ENCODE measurements at places on chromosomes 7 and 10. TPM values are rescaled to one million over a fixed set of nuclear protein-coding genes. Genes with fewer than 3 reads are reported as not detected.
A peak's percentile ranks its signal among the peaks of the same experiment; 100 is the strongest.

SAMD9L gene
- total RNA-seq, result 8.6 TPM

DNA sequence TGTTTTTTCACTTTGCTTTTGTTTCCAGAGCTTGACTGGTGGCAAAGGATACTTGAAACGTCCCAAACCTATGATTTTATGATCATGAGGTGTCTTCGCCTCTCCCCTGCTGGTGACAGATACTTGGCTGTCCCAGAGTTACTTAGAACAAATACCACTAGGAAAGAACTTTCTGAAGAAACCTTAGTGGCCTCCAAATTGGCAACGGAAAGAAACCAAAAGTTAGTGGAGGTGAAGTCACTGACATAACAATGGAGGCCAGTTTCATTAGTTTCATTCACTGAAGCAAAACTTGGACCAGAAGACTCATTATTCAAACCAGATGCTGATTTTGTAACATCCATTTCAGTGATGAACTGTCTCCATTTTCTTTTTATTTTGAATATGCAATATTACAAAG lies 68.6 kb downstream of the JAZF1 start:
- H3K27me3 ChIP-seq, result no peaks in the 10 kb centered on the region
- peaks cover 23% of the 10 kb centered on the region for H3K4me1 ChIP-seq
- H3K27ac ChIP-seq, result no peak overlapping the region

ARMC3 gene
- total RNA-seq, result not detected

- H3K36me3 ChIP-seq, result no peaks in the 10 kb centered on the region
- H3K4me1 ChIP-seq, result no peaks in the 10 kb centered on the region
- no peak overlapping the region for H3K27ac ChIP-seq
- no peak overlapping the region for H3K4me3 ChIP-seq
- no peak for DNase-seq
Measured at GRCh38 chr10:57919864-57920263, 347.8 kb downstream of the IPMK start.

- no peak overlapping the region for H3K27ac ChIP-seq
- peaks cover 2% of the 10 kb centered on the region for H3K4me1 ChIP-seq
- H3K4me3 ChIP-seq, result no peak overlapping the region
Measured at GRCh38 chr7:497946-498655, 21.5 kb downstream of the PDGFA start.

- H3K4me1 ChIP-seq, result peaks cover 57% of the 10 kb centered on the region
- H3K36me3 ChIP-seq, result no peaks in the 10 kb centered on the region
- H3K27ac ChIP-seq, result peak overlapping the region; percentile 99
Measured at GRCh38 chr7:27175626-27176523, 1.8 kb upstream of the HOXA10 start.

All from vagina (tissue), 2 donors.